GM23338 (cell line): ENCODE measurements at places on chromosomes 16 and 17.

DNA sequence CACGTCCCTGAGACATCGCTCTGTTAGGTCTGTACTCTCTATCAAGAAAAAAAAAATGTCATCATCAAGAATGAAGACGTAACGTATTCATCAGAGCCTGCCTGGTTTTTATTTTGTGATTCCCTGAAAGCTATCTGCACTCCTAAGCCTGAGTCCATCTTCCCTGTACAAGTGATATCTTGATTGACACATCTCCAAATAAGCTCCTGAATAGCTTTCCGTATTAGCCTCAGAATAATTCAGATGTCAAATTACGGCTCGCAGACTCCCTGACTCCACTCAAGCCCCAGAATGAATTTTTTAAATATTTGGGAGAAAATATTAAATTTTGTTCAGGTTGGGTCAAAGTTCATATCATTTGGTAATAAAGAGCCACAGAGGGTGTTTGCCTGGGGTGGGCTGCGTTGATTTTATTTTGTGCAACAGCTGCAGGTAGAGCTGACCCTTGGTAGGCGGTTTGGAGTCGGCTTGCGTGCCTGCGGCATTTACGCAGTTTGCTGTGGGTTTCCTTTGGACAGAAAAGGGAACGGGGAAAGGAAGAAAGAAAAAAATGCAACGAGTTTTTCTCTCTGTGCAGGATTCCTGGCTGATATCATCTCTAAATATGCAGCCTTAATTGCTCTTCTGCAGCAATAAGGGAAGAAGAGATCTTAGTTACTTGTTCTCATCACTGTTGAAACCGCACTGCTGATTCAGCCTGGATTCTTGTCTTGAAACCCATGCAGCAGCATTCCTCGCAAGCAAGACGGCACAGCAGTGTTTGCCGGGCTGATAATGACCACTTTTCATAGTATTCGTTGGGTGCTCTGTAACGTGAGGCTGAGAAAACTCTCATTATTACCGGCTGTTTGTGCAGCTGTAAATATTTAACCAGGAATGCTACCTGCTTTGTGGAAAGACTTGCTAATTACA, 114.7 kb downstream of the IRX3 start:
- peak; percentile 45 for DNase-seq

DNA sequence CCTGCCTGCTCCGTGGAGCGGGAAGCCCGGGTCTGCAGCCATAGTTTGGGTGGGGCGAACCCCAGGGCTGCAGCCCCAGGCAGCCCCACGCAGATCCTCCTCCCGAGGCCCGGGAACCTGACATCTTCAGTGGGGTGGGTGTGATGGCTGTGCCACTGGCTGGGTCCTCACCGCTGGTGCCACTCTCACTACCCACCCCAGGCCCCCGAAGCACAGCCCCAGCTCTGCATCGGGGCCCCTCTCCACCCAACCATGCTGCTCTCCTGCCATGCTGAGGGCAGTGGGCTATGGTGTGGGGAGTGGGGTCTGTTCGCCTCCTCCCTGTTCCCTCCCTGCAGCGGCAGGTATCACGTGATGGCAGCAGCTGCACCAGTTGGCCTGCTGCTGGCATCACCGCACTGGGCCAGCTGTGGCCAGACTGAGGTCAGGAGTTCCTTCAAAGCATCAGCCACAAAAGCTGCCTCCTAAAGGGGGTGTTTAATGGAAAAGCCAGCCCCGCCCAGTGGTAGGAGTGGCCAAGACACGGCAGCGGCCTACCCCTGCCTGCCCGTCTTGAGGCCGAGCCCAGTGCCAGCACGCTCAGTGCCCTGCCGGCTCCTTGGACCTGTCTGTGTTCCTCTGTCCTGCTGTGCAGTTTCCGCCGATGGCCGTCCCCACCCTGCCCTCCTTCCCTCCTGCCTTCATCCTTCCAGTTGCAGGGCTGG, 10.8 kb downstream of the KCTD5 start:
- DNase-seq = peak; percentile 63

GRCh38 chr16:14458576-14458975, 171.5 kb downstream of the PARN start:
- DNase-seq = peak; percentile 79

- DNase-seq = no peak
Measured at GRCh38 chr17:11928436-11928835, 68.8 kb downstream of the ZNF18 start.

GRCh38 chr16:12228602-12229499, 252.3 kb downstream of the SNX29 start:
- peak; percentile 87 for DNase-seq
